ENCODE measurements at places on chromosomes 4 and X.

GRCh38 chrX:15976396-15976795 lies 121.8 kb upstream of the AP1S2 start:
- DNase-seq = no peak

DNA sequence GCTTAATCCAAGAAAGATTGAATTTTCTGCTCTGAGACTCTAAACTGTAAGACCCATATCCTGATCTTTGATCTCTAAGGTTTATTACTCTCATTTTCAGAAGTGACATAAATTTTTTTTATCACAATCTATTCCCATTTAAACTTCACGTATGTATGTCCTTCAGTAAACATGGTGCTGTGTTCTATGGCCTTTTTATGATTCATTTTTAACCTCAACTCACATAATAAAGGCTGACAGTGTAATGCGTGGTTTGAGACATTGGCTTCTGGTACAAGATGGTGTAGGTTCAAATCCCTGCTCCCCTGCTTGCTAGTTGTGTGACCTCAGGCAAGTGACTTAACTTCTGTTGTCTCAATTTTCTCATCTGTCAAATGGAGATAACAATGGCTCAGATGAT lies 306.0 kb upstream of the AADAT start:
- DNase-seq = no peak

DNA sequence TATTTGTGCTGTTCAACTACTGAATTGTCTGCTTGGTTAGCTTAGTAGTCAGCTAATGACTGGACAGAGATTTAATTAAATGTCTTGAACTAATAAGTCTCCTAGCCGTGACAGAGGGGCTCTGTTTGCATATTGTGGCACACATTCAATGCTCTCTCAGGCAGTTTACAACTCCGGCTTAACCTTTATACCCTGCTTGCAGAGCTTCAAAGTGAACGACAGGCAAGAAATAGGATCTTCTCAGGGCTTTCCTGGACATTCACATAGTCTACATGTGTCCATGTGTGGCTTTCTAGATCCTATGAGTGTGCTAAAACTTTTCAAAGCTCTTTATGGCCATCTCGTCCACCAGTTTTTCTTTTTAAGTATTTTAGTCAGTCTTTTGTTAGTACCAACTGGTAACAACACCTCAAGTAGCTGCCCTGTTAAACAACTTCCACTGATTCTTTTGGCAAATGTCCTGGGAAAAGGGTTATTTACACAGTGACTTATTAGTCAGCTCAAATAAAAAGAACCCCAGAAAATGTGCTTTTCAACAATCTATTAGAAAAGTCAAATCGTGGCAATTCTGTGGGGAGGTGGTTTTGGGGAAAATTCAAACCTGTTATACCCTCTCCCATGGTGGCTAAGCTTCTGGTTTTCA lies 28.6 kb downstream of the OR13H1 start:
- DNase-seq = no peak

GRCh38 chrX:103782640-103783039 lies 6.0 kb downstream of the PLP1 start:
- DNase-seq = no peak

DNA sequence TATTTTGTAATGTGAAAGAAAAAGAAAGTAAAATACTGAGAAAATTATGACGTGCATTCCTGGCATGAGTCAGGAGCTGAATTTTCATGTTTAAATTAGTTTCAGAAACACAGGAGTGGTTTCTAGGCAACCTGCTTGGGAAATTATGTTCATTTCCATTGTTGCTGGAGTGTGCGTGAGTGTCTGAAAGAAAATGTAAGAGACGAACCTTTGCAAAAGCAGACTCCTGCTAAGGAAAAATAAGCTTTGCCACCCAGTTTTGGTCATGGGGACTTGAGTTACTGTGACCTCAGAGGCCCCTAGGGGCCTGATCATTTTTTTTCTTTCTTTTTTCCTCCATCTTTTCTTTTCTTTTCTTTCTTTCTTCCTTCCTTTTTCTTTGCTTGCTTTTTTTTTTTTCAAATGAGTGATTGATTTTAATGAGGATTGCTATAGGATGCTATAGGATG lies 18.8 kb upstream of the CHRNA9 start:
- DNase-seq = peak; percentile 90

DNA sequence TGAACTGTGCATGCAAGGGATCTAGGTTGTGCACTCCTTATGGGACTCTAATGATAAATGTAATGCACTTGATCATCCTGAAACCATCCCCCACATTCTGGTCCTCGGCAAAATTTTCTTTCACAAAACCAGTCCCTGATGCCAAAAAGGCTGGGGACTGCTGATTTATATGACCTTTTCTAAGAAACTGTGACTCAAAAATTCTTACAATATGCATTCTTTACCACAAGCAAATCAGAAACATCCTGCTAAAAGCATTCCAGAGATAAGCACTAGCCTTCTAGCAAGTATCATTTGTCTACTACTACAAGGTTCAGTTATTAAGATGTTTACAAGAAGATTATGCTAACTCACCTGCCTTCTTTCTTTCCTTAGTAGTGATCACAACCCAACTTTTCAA lies 166.5 kb upstream of the PCDH7 start:
- peak; percentile 43 for DNase-seq

DNA sequence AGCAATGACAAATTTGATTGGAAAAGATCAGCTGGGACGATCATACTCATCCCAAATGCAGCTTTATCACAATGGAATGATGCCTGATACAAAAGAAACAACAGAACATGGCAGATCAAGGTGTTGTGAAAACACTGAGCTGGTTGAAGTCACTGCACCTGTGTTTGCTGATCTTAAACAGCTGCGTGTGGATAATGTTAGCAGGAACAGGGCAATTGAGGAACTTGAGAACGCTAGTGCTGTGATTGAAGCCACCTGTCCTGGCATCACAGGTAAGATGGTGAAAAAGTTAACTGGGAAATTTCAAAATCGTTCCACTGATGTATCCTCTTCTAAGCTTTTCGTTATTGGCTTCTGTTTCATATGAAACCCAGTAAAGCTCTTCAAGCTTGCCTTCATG lies 27.4 kb upstream of the SOD3 start:
- no peak for DNase-seq

GRCh38 chrX:117744958-117745357 lies 371.7 kb downstream of the KLHL13 start:
- DNase-seq = no peak

GRCh38 chrX:132257116-132257515 lies 37.9 kb upstream of the RAP2C start:
- DNase-seq = peak; percentile 33

DNA sequence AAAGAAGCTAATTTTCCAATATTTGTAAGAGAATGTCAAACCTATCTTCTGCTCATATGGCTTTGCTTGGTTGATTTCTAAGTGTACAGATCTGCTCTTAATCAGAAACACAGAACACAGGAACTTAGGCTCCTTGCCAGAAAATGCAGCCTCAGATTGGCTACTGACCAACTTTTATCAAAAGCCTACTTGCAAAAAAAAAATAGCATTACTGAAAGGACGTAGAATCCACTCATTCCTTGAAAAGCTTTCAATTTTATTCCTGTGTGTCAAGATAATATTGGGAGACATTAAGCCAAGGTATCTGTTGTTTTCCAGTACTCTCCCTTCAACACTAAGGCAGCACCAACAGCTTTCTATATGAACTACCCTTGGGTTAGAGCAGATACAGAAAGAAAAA lies 127.6 kb upstream of the INTU start:
- DNase-seq = peak; percentile 91

DNA sequence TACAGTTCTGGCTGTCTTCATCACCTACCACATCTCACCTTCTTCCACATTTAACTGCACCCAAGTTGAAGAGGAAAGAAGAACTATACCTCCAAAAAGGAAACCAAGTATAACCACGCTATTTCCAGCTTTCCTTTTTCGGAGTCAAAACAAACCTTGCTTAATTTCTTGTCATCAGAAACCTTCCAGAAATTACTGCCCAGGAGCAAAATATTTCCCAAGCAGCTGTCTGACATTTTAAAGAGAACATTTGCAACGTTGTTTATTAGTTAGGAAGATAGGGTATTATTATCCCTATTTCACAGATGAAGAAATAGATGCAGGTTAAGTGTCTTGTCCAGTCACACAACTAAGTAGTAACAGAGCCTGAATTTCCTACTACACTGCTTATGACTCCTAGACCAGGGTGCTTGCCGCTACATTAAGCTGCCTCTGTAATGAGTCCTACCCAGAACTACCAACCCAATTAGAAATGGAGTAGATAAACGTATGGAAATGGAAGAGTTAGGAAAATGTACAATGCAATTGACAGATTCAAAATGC lies 2.2 kb upstream of the ACSL4 start:
- no peak for DNase-seq

DNA sequence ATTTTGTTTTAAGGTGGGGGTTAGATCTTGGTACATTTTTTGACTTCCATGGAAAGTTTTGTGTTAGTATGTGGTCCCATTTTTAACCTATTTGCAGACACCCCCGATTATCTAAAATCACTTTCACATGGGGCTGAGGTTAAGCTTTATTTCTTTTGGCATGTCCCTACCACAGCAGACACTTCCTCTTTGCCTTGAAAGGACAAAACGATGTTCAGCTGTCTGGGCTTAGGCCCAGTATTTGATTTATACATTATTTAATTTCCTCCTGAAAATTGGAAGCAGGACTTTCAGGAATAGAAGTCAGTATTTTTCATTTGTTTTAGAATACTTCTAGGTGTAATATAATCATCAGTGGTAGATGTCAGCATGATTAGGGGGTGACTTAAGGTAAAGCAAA lies 112.4 kb upstream of the SPRY1 start:
- peak; percentile 89 for DNase-seq

DNA sequence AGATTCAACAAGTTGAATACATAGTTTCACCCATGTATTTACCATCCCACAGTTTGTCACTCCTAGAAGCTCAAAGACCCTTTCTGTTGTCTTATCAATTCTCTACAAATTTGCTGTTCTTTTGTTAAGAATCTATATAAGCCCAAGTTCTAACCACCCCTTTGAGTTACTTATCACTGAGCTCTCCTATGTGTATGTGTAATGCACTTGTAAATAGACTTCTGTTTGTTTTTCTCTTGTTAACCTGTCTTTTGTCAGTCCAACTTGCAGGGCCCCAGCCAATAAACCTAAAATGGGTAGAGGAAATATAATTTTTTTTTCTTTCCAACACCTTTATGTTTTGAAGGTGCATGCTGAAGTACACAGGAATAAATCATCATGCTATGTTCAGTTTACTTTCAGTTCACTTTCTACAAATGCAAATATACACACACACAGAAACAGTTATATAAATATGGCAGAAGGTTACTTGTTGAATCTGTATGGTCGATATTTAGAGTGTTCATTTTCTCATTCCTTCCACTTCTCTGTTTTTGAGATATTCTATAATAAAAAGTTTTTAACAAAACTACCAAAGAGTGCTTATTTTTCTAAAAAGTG lies 22.3 kb upstream of the CLOCK start:
- DNase-seq = no peak

GRCh38 chr4:657338-657833 lies 16.7 kb downstream of the ATP5ME start:
- DNase-seq = no peak

- no peak for DNase-seq
These were observed 483.5 kb downstream of the ARAP2 start for GRCh38 chr4:35760807-35761206.

GRCh38 chrX:132044953-132045352 lies 21.9 kb downstream of the STK26 start:
- no peak for DNase-seq

- no peak for DNase-seq
These were observed 114.8 kb downstream of the BCOR start for GRCh38 chrX:39982948-39983347.

- peak; percentile 39 for DNase-seq
These were observed 69.2 kb downstream of the HADH start for GRCh38 chr4:108058685-108059440.

- no peak for DNase-seq
These were observed 25.1 kb downstream of the GAK start for GRCh38 chr4:907103-907400.

DNA sequence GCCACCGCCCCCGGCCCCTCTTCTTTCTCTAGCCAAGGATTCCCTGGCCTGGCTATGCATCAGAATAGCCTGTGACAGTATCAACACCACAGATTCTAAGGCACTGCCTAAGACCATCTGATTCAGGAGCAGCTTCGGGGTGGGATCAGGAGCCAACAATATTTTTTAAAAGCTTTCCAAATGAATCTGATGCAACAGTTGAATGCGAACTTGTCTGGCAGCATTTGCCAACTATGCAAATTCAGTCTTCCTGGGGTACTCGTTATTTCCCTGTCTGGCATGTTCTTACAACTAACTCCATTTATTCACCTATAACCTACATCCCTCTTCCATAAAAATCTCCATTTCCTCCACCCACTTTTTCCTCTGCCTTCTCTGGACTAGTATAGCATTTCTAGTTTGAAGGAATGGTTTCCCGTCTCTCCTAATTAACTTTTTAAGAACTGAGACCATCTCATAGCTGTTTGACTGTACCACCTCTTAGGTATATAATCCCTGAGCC lies 36.2 kb upstream of the UGDH start:
- DNase-seq = no peak

DNA sequence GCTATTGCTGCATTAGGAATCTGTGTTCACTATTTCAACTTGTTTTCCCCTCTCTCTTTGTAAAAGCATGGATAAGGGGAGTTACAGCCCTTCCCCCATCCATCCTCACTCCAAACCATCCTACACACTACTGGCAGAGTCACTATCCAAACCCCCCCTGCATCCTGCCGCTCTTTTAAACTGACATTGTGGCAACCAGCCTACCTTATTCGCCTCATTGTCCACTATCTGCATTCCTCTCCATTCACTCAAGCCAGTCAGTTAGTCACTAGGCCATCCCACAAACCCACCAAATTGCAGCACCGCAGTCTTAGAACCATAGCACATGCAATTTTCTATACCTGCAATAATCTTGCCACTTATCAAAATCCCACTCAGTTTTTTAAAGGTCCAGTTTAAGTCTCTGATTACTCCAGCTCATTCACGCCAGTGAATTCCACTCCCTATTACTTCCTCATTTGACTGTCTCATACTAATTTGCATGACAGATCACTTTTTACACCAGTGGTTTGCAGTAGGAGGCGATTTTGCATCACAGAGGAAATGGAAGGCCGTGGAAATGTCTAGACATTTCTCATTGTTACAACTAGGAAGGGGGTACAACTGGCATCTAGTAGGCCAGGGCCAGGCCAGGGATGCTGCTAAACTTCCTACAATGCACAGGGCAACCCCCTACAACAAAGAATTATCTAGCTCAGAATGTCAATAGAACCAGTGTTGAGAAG lies 181.8 kb downstream of the HS6ST2 start:
- no peak for DNase-seq

DNA sequence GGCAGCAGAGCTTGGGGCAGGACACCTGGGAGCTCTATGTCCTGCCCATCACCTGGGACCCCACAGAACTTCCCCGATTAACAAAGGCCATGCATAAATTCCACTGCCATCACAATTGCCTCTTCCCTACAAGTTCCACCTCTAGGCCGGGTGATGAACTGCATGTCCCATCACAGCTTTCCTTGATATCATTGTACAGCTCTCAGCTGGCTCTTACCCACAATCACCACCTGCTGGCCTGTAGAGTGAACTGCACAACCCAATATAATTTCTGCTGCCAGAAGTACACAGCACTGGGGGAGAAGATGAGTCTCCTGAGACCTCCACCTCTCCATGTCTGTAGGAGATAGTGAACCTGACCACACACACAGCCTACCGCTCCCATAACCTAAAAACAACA lies 285.0 kb upstream of the AADAT start:
- DNase-seq = no peak

- DNase-seq = peak; percentile 13
These were observed 128.7 kb downstream of the ARHGAP24 start for GRCh38 chr4:85603437-85604336.

Data from fibroblast of skin of abdomen (primary cell).